ENCODE measurements at places on chromosomes 5 and 9.

GRCh38 chr9:34983209-34983608 is 6.3 kb upstream of the DNAJB5 start:
- DNase-seq: no peak

- DNase-seq: no peak
Observed at GRCh38 chr5:151819830-151820229, 48.1 kb downstream of the G3BP1 start.

- peak; percentile 35 for DNase-seq
Observed at GRCh38 chr9:130682421-130683121, 11.0 kb upstream of the EXOSC2 start.

DNA sequence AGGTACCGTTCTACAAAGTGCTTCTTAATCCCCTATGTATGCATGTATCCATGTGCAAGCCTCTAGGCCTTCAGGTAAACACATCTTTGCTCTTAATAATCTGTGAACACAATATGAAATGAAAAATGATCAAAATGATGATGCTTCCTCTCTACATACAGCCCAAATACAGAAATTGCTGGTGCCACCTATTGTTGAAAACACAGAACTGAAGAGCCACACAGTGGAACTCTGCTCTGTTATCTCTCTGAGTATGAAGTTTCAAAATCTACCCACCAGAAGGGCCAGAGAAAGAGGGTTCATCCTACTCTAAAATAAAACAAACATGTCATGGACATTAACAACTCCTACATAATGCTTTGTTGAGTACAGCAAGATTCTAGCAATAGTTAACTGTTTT is 71.3 kb downstream of the GLIS3 start:
- no peak for DNase-seq

DNA sequence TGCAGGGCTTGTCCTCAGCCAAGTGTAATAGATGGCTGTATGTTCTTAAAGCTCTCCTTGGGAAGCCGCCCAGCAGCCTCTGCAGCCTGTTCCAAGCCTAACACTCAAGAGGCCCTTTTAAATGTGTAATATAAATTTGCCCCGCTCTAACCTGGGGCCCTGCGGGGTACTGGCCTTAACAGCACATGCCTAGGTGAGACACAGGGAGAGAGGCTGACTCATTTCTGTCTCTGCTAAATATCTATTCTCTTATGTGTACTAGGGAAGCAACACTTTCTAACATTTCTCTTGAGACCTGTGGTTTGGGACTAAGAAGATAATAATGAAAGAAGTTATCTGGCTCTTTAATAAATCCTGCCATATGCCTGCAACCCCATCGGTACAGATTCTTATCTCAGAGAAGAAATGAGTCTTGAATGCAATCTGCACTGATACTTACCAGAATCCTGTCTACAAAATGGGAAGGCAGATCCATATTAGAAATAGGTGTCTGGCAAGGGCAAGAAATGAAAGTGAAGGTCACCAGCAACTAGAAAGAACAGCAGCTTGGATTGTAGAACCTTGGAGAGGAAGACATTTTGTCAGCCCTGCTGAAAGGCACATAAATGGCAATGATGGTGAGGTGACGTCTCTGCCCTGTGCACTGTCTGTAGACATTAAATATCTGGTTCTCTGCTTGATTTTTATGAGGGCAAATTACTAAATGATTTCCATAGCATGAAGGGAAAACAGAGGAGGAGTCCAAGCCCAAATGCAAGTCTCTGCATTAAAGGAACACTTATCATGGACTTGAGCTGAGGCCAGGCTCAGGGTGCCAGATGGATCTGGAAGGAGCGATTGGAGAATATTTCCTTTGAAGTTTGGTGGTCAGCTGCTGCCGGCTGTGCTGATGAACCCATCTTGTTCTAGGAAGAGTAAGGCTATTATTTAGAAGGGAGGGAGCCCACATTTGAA is 14.5 kb upstream of the TGFBI start:
- no peak for DNase-seq

DNA sequence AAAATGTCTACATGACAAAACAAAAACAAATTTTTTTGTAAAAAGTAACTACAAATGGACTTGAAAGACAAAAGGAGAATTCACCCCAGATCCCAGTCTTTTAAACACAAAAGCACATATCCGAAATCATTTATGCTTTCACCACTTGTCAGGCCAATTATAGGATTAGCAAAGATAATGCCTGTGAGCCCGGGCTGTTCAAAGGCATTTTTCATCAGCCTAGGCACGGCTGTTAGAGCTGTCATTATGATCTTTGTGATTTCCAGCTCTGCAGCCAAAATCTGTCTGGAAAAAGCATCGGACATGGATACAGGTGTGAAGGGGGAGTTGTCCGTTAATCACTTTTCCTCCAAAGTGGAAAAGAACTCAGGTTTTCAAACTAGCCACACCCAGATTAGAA is 23.6 kb upstream of the RAB14 start:
- no peak for DNase-seq

DNA sequence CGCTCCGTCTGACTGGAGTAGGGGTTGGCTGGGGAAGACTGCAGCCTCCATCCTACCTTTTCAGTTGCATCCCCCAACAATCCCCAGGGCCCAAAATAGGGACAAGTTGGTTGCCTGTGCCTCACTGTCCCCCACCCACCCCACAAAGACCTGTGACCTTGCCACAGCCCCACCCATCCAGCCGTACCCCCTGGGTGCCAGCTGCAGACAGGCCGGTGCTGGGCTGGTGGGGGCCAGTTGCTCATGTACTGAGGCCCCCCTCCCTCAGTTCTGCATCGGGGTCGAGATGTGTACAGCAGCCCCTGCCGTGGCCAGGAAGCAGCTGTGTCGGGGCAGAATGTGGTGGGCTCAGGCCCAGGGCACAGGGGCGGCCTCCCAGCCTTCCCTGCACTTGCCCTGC is 374 bp downstream of the LCNL1 start:
- DNase-seq: no peak

DNA sequence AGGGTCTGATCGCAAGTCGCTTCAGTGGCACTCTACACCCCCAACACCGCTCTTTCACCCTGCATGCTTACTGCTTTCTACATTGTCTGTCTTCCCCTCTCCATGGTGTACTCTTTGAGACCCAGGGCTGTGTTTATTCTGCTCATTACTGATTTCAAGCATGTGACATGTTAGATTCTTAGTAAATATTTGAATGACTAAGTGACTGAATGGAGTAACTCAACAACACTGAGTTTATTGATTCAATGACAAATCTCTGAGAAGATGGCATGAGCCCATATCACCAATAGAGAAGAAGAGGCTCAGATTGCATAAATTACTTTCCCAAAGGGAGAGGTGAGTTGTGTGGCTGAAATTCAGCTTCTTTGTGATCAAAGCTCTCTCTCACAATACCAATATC is 89.7 kb upstream of the OSMR start:
- no peak for DNase-seq

GRCh38 chr9:3628239-3628638 is 102.4 kb upstream of the RFX3 start:
- DNase-seq: no peak

DNA sequence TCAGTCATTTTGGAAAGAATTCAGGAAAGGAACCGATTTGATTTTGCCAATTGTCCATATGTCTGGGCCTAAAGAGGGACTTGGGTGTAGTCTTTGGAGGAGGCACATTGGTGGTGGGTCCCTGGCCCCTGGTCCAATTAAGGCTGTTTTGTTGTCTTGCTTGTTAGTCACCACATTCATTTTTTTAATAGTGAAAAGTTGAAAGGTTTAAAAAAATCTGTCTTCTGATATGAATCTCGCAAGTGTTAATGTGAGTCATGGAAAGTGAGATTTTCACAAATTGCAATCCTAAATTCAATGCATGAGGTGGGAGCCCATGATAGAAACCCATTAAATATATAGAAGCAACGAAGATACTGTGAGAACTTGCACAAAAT is 165.9 kb upstream of the OTULINL start:
- no peak for DNase-seq

DNA sequence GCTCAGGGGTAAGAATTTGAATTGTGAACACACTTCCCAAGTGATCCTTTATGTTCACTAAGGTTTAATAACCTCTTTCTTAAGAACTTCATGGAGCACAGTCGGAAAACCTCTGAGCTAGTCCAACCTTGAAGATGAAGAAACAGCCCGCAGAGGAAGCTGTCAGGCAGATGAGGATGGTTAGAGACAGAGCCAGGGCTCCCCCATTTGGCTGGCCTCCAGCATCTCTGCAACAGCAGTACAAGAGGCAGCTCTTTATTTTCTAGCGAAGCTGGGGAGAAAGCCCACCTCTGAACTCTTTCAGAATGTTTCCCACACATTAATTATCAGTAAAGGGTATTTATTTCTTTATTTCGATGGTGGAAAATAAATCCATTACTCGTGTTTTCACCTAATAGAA is 350.8 kb downstream of the DMRT2 start:
- no peak for DNase-seq

GRCh38 chr5:144335561-144335960 is 164.9 kb downstream of the KCTD16 start:
- DNase-seq: no peak

GRCh38 chr5:118593003-118593328 is 395.4 kb downstream of the DTWD2 start:
- DNase-seq: no peak

- DNase-seq: no peak
Observed at GRCh38 chr5:1167361-1167727, 34.1 kb upstream of the SLC6A19 start.

DNA sequence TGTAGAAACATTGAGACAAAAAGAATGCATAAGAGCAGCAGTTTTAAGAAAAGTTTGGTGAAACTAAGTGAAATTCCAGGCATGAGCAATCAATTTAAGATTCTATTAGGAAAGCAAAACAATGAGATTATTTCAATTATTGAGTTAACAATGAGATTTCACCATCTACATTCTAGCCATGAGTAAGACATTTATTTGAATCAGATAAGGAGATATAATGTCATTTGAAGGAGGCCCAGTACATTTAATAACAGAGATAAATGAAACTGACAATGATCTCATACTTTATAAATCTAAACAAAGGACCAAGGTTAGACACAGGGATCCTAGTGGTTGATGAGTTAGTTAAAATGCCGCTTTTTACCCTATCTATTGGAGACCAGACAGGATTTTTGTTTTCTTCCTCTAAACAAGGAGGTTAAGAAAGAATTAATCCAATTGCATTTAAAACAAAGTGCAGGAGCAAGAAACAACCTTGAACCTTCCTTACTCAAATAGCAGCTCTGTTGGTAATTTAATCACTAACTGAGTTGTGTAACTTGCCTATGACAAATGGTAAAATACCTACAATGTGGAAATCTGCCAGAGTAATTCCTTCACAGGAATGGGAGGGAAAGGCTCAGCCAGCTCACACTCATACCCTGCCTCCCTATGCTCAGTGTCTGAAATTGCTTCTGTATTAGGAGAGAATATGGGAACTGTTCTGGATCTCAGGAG is 103.5 kb upstream of the NR3C1 start:
- no peak for DNase-seq

GRCh38 chr5:4058899-4059298 is 463.3 kb downstream of the IRX1 start:
- DNase-seq: no peak
